T-cell (primary cell): ENCODE measurements at places on chromosomes 3 and 15.
A peak's percentile ranks its signal among the peaks of the same experiment; 100 is the strongest.

DNA sequence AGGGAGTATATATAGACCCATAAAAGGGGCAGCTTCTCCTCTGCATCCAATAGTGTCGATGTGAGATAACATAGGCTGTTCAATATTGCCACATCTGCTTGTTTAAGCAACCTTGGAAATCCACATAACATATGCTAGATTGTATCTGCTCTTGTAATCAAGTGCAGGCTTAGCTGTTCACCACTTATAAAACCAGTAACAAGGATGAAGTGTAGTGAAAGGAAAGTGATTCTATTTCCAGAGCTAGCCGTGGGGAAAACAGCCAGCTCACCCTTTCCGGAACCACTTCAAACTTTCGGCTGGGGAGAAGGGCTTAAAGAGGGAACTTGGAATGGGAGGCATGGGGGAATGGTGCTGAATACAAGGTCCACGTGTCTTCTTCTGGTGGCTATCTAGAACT is 204.0 kb downstream of the TAFA4 start:
- no peak for DNase-seq

- DNase-seq = no peak
Measured at GRCh38 chr15:25985165-25985564, 122.0 kb upstream of the ATP10A start.

GRCh38 chr3:7874116-7874515 is 627.5 kb upstream of the LMCD1 start:
- DNase-seq = no peak

GRCh38 chr3:109187390-109187789 is 50.9 kb downstream of the C3orf85 start:
- DNase-seq = no peak

GRCh38 chr3:168808596-168808995 is 712.9 kb upstream of the GOLIM4 start:
- DNase-seq = no peak

- DNase-seq = peak; percentile 51
Measured at GRCh38 chr15:77024273-77025082, 29.6 kb downstream of the PSTPIP1 start.

DNA sequence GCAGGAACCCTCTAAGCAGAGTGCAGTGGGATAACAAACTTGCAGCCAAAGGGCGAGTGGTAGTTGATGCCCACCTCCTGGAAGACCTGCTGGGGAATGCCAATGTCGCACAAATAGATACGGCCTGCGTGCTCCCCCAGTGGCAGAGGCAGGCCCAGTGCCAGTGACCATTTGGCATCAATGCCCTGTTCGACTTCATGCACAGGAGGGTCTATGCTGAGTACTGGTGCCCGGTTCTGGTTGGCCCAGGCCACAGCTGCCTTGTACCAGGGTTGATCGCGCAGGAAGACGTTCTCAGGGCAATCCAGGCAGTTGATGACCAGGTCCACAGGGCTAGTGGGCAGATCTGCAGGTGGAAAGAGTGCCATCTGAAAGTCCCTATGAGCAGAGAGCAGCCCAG is 17.0 kb downstream of the CLK3 start:
- no peak for DNase-seq

DNA sequence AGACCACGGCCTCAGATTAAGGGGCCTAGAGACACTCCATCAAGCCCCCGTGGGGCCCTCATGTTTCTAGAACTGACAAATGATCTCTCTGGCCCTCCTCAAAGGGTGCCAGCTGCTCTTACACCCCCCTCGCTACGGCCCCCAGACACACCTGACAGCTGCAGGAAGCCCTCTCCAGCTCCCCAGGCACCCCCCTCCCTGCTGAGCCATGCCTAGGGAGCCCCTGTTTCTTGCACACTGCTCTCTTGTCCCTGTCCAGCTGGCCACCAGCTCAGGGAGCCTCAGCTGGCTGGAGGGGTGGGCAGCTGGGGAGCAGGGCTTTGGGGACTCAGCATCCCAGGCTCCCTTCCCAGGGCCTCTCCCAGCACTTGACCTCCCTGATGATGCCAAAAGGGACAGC is 14.8 kb downstream of the TNK2 start:
- DNase-seq = no peak

GRCh38 chr3:16309558-16309957 is 44.5 kb downstream of the OXNAD1 start:
- no peak for DNase-seq

DNA sequence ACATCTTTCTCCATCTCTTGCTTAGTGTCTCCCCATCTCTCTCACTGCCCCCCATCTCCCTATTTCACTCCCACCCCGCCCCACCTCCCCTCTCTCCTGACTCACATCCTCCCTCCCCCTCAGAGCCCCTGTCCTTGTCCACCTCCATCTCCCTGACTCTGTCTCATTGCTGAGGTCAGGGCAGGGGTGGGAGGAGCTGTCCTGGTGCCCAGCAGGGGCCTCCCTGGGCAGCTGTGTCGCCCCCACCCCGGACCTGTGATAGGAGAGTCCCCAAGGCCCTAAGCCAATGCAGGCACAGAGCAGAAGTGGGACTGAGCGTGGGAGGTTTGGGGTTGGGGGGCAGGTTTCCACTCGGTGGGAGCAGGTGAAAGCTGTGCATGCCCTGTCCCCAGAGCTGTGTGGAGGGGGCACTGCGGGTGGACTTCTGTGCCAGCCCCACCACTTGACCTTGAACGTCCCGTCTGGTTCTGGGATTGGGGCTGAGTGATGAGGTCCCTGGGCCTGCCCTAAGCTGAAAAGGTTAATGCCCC is 210.8 kb downstream of the TBC1D2B start:
- no peak for DNase-seq

DNA sequence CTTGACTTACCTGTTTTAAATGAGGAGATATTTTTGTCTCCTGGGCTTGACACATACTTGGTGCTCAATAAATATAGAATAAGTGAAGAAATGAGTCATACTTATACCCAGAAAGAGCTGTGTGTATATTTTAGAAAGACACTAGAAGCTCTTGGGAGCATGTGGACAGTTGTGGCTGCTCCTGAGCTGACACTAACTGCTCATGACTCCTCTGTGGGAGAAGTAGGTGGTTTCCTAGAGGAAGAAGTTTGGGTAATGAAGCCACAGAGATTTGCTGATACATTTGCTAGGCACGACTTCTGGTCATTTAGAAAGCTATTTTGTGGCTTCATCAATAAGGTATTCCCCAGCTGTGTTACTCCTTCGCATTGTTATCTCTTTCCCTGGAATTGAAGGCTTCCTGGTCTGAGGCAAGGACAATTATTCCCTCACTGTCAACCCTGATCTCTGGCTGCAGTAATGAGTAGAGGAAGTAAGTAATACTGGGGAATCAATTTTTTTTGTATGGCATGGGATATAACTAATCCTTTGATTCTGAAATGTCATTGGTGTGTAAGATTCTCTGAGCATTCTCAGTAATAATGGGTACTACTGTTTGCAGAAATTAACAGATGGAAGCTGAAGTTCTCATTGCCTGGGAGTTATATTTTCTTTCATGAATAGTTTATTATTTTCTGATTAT is 79.6 kb upstream of the DCBLD2 start:
- no peak for DNase-seq

DNA sequence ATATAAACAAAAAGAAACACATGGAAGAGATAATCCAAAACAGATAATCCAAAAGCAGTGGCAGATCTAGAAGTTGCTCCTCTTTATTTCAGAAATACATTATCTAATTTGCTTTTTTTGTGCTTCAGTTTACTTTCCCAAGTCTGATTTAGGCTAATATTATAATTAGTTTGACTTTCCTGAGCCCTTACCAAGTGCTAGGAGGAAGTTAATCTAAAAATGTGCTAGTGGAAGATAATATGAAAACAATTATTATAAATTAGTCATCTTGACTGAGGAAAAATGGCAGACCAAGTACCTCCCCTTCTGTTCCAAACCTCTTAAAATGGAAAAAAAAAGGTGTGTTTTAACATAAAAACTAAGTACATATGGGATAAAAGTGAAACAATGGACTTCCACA is 17.5 kb downstream of the SLC9A9 start:
- DNase-seq = no peak

- no peak for DNase-seq
Measured at GRCh38 chr3:178231645-178232044, 304.6 kb upstream of the KCNMB2 start.
